ENCODE measurements at places on chromosomes 6 and 20. TPM values are rescaled to one million over a fixed set of nuclear protein-coding genes. Genes with fewer than 3 reads are reported as not detected.
A peak's percentile ranks its signal among the peaks of the same experiment; 100 is the strongest.

The EMILIN3 gene
- not detected for polyA plus RNA-seq

The FRS3 gene
- 2.1 TPM for polyA plus RNA-seq

The OVOL2 gene
- not detected for polyA plus RNA-seq

The C4B gene
- polyA plus RNA-seq: not detected

The JPH2 gene
- polyA plus RNA-seq: not detected

The RAB44 gene
- not detected for polyA plus RNA-seq

The TBPL1 gene
- polyA plus RNA-seq: 77.7 TPM

The DYNLT1 gene
- 119 TPM for polyA plus RNA-seq

The SALL4 gene
- 0.08 TPM for polyA plus RNA-seq

The FOXF2 gene
- not detected for polyA plus RNA-seq

The MCM3 gene
- 43.6 TPM for polyA plus RNA-seq

The SYNDIG1 gene
- not detected for polyA plus RNA-seq

DNA sequence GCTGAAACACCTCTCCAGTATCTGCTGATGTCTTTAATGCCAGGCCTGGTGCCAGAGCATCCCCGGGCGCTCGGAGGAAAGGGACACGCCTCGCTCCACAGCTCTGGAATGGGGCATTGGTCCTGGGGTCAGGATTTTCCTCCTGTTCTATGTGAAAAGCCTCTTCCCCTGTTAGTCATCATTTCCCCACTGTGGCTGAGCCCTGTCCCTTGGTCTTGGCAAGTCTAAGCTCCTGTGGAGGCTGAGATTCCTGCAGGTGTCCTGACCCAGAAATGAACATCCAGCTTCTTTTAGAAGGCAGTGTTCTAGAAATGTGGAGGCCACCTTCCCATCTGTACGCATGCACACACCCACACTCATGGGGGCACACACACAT, 19.4 kb downstream of the SYNDIG1 start:
- no peak overlapping the region for H3K4me3 ChIP-seq
- H3K27ac ChIP-seq: no peak overlapping the region
- no peaks in the 10 kb centered on the region for H3K4me1 ChIP-seq

DNA sequence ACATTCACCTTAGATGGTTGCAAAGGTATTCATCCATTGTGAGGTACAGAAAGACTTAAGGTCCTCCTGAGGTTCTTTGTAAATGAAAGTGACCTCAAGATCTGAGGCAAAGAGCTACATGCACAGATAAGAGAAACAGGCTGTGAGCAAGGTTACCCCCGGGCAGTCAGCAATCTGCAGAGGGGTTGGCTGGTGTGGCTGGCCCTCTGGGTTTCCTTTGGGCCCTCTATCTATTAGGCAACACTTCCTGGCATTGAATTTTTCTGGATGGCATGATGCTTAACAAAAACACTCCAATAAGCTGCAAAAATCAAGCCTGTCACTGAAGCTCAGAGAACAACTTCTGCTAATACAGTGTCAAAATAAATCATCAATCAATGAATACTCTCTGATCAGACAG, 48.9 kb upstream of the RALGAPA2 start:
- DNase-seq: no peak
- no peak overlapping the region for H3K4me3 ChIP-seq
- H3K27ac ChIP-seq: no peak overlapping the region
- H3K4me1 ChIP-seq: no peaks in the 10 kb centered on the region

GRCh38 chr6:56243518-56244070, 3.8 kb downstream of the COL21A1 start:
- H3K36me3 ChIP-seq: no peaks in the 10 kb centered on the region
- H3K4me3 ChIP-seq: no peak overlapping the region
- DNase-seq: no peak
- H3K27me3 ChIP-seq: peaks cover 1% of the 10 kb centered on the region
- H3K27ac ChIP-seq: no peak overlapping the region

DNA sequence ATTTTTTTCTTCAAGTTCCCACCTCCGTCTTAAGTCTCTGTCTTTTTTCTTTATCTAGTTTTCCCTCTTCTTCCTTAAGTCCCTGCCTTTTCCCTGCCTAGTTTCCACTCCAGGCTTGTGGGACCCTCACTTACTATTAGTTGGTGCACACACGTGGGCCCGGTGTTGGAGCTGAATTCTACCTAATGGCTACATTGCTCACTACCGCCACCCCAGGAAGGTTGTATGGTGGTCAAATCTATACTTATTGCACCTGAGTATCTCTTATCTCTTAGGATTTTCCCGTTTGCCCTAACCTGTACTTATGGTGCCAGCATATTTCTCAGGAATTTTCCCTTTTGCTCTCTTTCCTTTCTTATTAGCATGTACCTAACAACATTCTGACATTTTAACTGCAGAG, 692.8 kb downstream of the EPM2A start:
- DNase-seq: no peak
- peaks cover 8% of the 10 kb centered on the region for H3K27me3 ChIP-seq
- no peaks in the 10 kb centered on the region for H3K36me3 ChIP-seq
- H3K4me3 ChIP-seq: no peak overlapping the region
- H3K27ac ChIP-seq: no peak overlapping the region
- no peaks in the 10 kb centered on the region for H3K4me1 ChIP-seq

DNA sequence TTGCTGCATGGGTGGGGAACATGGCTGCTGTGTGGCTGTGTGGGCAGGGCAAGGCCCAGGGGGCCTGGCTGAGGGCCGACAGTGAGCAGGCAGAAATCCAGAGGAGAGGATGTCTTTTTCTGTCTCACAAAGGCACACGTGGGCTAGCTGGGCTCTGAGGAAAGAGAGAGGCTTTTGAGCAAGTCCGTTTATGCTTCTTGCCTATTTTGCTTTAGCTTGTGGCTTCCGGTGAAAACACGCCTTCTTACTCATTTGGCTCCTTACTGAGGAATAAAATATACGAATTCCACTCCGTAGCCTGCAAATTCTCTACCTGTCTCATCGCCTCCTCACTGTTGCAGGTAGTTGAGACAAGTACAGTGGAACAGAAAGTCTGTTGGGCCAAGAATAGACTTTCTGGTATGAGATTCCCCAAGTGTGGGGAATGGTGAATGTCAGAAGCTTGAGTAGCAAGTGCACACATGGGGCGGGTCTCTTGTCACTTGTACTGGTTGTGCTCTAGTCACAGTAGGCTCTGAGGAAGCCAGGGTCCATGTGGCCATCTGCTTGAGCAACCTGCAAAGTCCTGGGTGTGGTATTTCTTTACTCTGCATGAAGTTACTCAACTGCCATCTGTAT, 28.4 kb downstream of the WRNIP1 start:
- H3K4me1 ChIP-seq: peaks cover 80% of the 10 kb centered on the region
- no peaks in the 10 kb centered on the region for H3K36me3 ChIP-seq
- peak overlapping the region; percentile 76 for H3K4me3 ChIP-seq

- no peak overlapping the region for H3K27ac ChIP-seq
These were observed 25.0 kb downstream of the CYB5R4 start for GRCh38 chr6:83884523-83884922.

GRCh38 chr6:120857422-120857821, 476.9 kb downstream of the TBC1D32 start:
- no peak overlapping the region for H3K4me3 ChIP-seq
- H3K27me3 ChIP-seq: no peaks in the 10 kb centered on the region
- H3K4me1 ChIP-seq: no peaks in the 10 kb centered on the region
- no peak for DNase-seq

DNA sequence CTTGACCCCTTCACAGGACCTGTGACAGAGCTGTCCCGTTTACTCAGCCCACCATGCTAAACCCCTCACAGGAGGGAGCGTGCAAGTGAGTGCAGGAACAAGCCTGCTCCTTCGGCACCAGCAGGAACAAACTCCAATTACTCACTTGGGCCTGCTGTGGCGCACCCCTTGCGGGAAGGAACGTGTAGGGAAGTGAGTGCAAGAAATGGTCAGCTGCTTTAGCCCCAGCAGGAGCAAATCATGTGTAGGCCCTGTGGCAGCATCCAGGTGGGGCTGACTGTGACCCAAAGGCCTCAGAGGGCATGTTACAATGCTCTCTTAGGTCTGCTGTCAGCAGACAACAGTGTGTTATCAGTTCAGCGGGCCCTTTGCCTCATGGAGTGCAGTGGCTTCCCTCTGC, 574.4 kb downstream of the PRKN start:
- peaks cover 14% of the 10 kb centered on the region for H3K4me1 ChIP-seq
- no peak overlapping the region for H3K4me3 ChIP-seq
- no peaks in the 10 kb centered on the region for H3K36me3 ChIP-seq
- no peak for DNase-seq

- H3K36me3 ChIP-seq: no peaks in the 10 kb centered on the region
- H3K27ac ChIP-seq: peak overlapping the region; percentile 83
- DNase-seq: no peak
- H3K27me3 ChIP-seq: peaks cover 27% of the 10 kb centered on the region
- peaks cover 76% of the 10 kb centered on the region for H3K4me1 ChIP-seq
- H3K4me3 ChIP-seq: peak overlapping the region; percentile 57
These were observed 3.1 kb downstream of the ZBTB2 start for GRCh38 chr6:151388236-151388635.

Data from immature natural killer cell (primary cell).